ENCODE measurements at places on chromosomes 4 and X. TPM values are rescaled to one million over a fixed set of nuclear protein-coding genes. Genes with fewer than 3 reads are reported as not detected.

DNA sequence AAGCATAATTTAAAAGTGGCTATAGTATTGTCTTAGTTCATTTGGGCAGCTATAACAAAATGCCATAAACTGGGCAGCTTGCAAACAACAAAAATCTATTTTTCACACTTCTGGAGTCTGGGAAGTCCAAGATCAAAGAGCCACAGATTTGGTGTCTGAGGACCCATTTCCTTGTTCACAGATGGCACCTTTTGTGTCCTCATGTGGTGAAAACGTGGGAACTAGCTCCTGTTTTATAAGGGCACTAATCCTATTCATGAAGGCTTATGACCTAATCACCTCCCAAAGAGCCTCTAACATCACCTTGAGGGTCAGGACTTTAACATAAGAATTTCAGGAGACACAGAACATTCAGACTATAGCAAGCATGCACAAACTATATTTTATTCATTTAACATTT, 126.5 kb upstream of the WDFY3 start:
- no peak for DNase-seq
- H3K27ac ChIP-seq, result no peak overlapping the region
- H3K4me3 ChIP-seq, result no peak overlapping the region
- H3K27me3 ChIP-seq, result no peaks in the 10 kb centered on the region
- no peaks in the 10 kb centered on the region for H3K36me3 ChIP-seq

- no peaks in the 10 kb centered on the region for H3K36me3 ChIP-seq
- no peak overlapping the region for H3K4me3 ChIP-seq
- no peaks in the 10 kb centered on the region for H3K27me3 ChIP-seq
- DNase-seq, result no peak
Observed at GRCh38 chrX:42149765-42150164, 226.4 kb upstream of the CASK start.

ATP1B4 gene
- not detected for total RNA-seq

DNA sequence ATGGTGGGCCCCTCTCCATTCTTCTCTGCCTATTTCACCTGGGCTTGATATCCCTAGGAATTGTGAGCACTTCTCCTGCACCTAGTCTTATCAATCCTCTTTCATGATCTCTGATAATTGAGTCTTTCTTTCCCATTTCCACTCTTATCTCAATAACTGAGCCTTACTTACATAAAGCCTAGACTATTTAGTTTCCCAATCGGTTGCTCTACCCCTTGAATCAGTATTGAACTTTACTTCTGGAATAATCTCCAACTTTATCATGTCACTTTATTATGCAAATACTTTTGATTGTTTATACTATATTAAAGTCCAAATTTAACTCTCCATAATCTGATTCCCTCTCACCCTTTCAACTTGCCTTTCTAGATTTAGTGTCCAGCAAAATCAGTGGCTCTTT, 222.7 kb downstream of the SPRY1 start:
- no peaks in the 10 kb centered on the region for H3K27me3 ChIP-seq
- DNase-seq, result no peak
- no peaks in the 10 kb centered on the region for H3K4me1 ChIP-seq
- no peak overlapping the region for H3K27ac ChIP-seq

- no peak overlapping the region for H3K27ac ChIP-seq
- no peak overlapping the region for H3K4me3 ChIP-seq
- no peaks in the 10 kb centered on the region for H3K27me3 ChIP-seq
- H3K36me3 ChIP-seq, result no peaks in the 10 kb centered on the region
- no peaks in the 10 kb centered on the region for H3K4me1 ChIP-seq
- no peak for DNase-seq
Observed at GRCh38 chr4:130197946-130198345, 1102.0 kb downstream of the C4orf33 start.

GRCh38 chrX:29468911-29469494, 746.4 kb upstream of the MAGEB2 start:
- H3K4me1 ChIP-seq, result no peaks in the 10 kb centered on the region
- no peaks in the 10 kb centered on the region for H3K27me3 ChIP-seq
- DNase-seq, result no peak
- H3K36me3 ChIP-seq, result no peaks in the 10 kb centered on the region
- no peak overlapping the region for H3K4me3 ChIP-seq

AKAP4 gene
- total RNA-seq, result not detected

MMRN1 gene
- 12.0 TPM for total RNA-seq

All from tibial nerve (tissue), 4 donors.